Upper lobe of right lung (tissue), 1 donor: ENCODE measurements at places on chromosomes 4 and X. TPM values are rescaled to one million over a fixed set of nuclear protein-coding genes. Genes with fewer than 3 reads are reported as not detected.

DNA sequence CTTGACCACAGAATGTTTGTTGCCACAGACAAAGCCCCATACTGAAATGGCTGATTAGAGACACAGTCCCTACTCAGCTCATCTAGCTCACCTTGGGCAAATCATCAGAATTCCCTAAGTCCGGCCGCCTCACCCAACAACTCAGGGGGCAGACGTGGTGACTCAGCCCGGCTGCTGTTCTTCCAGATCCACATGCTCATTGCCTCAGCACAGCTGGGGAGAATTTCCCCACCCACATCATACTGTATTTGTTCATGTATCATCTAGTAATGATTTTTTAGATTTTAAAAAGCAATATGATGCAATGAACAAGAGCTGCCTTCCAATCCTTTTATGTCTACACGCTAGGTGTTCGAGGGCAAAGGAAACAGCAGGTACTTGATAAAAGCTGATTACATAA lies 333.8 kb upstream of the TENM3 start:
- DNase-seq = no peak

DNA sequence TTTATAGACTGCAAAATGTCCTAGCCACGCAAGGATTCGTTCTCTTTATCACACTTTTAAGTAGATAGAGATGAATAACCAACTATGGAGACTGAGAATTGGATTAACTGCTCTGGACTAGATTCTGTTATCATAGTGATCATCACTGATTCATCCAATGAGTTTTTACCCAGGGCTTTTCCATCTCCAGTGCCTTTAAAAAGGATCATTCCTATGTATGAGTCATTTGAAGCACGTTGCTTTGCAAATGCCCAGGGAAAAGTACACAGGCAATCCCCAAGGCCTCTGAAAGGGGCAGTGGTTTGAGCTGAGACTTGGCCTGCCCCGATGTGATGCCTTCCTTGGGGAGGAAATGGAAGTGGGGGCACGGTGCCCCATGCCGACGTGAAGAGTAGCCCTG lies 122.7 kb upstream of the PSAPL1 start:
- no peak for DNase-seq

DNA sequence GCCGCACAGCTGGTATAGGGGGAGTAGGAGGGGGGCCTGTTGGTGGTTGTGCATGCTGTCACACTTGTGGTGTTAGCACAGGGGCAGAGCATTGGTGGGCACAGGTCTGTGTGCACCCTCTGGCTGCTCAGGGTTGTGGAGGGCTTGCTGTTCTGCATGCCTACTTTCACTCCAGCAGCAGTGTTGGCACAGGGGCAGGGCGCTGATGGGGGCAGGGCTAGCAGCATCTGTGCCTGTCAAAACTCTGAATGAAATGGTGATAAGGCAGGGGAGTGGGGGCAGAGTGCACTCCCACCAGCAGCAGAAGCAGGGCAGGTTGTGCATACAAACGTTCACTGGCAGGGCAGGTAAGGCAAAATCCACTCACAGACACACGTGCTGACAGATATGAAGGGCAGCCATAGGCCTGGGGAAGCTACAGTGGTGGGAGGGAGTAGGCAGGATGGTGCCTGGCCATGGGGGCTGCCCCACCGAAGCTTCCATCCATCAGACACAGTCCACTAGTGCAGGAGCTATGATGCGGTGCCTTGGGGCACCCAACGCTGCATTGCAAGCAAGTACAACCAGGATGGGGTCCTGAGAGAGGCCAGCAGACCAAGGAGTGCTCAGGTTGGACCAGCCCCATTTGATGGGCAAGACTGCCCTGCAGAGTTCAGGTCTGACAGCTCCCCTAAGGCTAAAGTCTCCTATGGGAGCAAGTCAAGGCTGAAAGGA lies 160.7 kb upstream of the SPANXC start:
- DNase-seq = no peak

GRCh38 chrX:41708486-41708885 lies 15.5 kb upstream of the GPR82 start:
- DNase-seq = no peak

- no peak for DNase-seq
These were observed 147.5 kb upstream of the SMIM31 start for GRCh38 chr4:164606478-164606877.

- DNase-seq = no peak
These were observed 150.8 kb downstream of the FRAS1 start for GRCh38 chr4:78207951-78208350.

GRCh38 chrX:50068285-50068563 lies 132.6 kb downstream of the AKAP4 start:
- DNase-seq = no peak

GRCh38 chr4:45455217-45455616 lies 668.6 kb downstream of the GABRG1 start:
- no peak for DNase-seq

DNA sequence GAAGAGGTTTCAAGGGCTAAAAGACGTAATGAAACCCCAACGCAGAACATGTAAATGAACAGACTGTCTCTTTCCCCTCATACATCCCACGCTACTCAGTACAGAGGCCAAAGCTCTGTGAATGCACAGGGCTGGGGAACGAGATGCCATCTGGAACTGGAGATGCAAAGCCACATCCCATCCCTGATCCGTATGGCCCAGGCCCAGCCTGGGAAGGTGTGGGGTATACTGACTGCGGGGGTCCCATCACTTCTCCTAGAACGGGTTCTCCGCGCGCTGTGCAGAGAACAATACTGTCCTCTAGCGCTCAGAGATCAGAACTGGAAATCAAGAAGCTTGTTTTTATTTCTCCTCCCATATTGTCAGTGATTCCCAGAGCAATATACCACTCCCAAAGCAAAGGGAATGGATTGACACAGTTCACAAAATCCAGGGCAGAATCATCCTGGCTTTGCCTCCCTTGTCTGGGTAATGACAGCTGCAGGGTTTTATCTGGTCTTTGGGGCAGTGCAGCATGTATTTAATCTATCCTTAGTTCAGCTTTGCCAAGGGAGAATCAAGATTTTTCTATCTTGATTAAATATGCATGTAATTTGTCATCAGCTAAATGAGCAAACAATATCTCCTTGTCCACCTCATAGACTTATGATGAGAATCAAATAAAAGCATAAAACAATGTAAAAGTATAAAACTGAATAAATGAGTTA lies 47.3 kb upstream of the TLR3 start:
- no peak for DNase-seq

DDIT4L gene
- 0.98 TPM for total RNA-seq

TSPAN7 gene
- total RNA-seq = 74.8 TPM

STATH gene
- not detected for total RNA-seq

SLC2A9 gene
- 19.0 TPM for total RNA-seq

NAP1L2 gene
- 2.6 TPM for total RNA-seq

SPANXB1 gene
- total RNA-seq = not detected

SSX4 gene
- not detected for total RNA-seq

GAGE12J gene
- total RNA-seq = not detected
